ENCODE measurements at places on chromosomes 6 and 20. TPM values are rescaled to one million over a fixed set of nuclear protein-coding genes. Genes with fewer than 3 reads are reported as not detected.

The TINAG gene
- not detected for total RNA-seq

GRCh38 chr6:79307321-79308036 lies 73.0 kb upstream of the HMGN3 start:
- no peak overlapping the region for H3K27ac ChIP-seq
- no peaks in the 10 kb centered on the region for H3K4me1 ChIP-seq
- DNase-seq: no peak
- H3K36me3 ChIP-seq: no peaks in the 10 kb centered on the region
- H3K4me3 ChIP-seq: no peak overlapping the region
- H3K27me3 ChIP-seq: no peaks in the 10 kb centered on the region

- H3K4me1 ChIP-seq: peaks cover 5% of the 10 kb centered on the region
- H3K27me3 ChIP-seq: no peaks in the 10 kb centered on the region
- no peaks in the 10 kb centered on the region for H3K36me3 ChIP-seq
- no peak overlapping the region for H3K27ac ChIP-seq
- no peak overlapping the region for H3K4me3 ChIP-seq
Measured at GRCh38 chr6:134196568-134197193, 121.2 kb downstream of the SGK1 start.

The LY6G5B gene
- 0.83 TPM for total RNA-seq

- no peak overlapping the region for H3K27ac ChIP-seq
Measured at GRCh38 chr20:33825340-33826269, 14.5 kb downstream of the CHMP4B start.

DNA sequence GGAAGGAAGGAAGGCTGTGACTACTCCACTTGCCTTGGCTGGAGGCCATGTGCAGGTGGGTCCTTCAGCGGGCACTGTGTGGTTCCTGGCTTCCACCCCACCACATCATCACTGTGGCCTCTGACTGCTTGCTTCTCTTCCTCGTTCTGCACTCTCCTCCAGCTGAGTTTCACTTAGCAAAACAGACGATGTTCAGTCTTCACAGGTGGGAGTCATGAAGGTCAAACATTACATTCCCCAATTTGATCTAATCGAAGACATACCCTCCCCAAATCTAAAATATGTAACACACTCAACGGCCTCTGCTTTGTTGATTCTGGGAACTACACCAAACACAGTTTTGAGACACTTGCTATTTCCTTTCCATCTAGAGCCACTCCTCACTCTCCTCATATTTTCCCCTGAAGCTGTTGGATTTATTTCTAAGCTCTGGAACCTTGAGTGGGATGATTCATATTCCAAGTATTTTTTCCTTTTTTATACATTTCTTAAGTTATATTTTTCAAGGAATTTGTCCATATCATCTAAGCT lies 132.5 kb upstream of the FOXA2 start:
- no peaks in the 10 kb centered on the region for H3K27me3 ChIP-seq
- no peak overlapping the region for H3K4me3 ChIP-seq
- peaks cover 25% of the 10 kb centered on the region for H3K4me1 ChIP-seq

GRCh38 chr6:53691667-53692133 lies 26.1 kb upstream of the KLHL31 start:
- H3K27me3 ChIP-seq: no peaks in the 10 kb centered on the region
- no peak for DNase-seq
- H3K4me3 ChIP-seq: no peak overlapping the region
- H3K27ac ChIP-seq: no peak overlapping the region
- no peaks in the 10 kb centered on the region for H3K4me1 ChIP-seq
- no peaks in the 10 kb centered on the region for H3K36me3 ChIP-seq

The WFDC5 gene
- total RNA-seq: not detected

DNA sequence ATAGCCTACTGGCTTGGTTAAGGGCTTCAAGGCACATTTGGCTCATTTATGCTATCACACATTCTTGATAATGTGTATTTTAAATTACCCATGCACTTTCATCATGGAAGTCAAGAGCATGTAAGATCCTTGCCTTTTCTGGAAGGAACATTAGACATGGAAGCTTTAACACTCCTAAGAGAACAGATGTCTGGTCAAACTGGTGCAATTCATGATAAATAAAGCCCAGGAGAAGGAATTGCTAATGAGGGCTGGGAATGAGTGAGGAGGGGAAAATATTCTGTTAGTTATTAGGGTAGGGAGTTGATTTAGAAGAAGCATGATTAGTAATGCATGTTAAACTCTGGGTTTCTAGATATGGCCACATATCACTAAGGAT lies 688.6 kb upstream of the CITED2 start:
- H3K27ac ChIP-seq: no peak overlapping the region
- no peak for DNase-seq
- H3K4me3 ChIP-seq: no peak overlapping the region
- H3K4me1 ChIP-seq: peaks cover 27% of the 10 kb centered on the region
- H3K36me3 ChIP-seq: no peaks in the 10 kb centered on the region

DNA sequence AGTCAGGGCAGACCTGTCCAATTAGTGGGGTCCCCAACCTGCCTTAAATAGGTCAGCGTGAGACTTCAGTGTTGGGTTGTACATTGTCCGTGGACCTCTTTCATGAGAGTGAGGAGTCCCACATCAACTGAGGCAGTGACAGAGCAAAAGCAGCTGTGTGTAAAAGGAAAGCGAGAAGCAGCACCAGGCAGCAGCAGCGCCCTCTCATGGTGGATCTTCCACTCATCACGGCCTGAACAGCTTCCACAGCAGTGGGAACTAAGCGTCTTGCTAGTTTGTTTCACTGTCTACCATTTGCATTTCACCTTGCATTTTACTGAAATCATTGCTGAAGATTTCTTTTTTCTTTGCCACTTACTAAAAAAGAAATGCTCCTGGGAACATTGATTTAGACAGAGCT lies 333.8 kb downstream of the PKHD1 start:
- DNase-seq: no peak
- no peaks in the 10 kb centered on the region for H3K4me1 ChIP-seq
- no peak overlapping the region for H3K27ac ChIP-seq

The TGM2 gene
- total RNA-seq: 262 TPM

DNA sequence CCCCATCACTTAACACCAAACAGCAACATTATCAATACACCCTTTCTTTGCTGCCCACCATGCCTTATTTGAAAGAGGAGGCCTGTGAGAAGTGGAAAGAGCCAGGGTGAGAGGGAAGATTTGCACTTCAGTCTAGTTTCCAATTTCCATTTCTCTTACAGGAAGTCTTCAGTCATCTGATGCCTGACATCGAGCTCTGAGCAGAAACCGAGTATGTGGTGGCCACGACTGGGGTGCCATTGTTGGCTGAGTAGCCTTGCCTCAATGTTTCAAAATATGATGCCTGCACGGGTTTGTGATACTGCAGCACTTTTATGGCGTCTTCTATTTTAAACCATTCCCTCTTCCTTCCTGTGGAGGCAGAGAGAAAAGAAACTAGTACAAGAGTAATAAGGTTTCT lies 39.8 kb upstream of the SMIM29 start:
- no peaks in the 10 kb centered on the region for H3K27me3 ChIP-seq
- H3K36me3 ChIP-seq: peaks cover 19% of the 10 kb centered on the region
- DNase-seq: peak; percentile 21
- no peak overlapping the region for H3K27ac ChIP-seq
- H3K4me1 ChIP-seq: peaks cover 6% of the 10 kb centered on the region
- H3K4me3 ChIP-seq: no peak overlapping the region

DNA sequence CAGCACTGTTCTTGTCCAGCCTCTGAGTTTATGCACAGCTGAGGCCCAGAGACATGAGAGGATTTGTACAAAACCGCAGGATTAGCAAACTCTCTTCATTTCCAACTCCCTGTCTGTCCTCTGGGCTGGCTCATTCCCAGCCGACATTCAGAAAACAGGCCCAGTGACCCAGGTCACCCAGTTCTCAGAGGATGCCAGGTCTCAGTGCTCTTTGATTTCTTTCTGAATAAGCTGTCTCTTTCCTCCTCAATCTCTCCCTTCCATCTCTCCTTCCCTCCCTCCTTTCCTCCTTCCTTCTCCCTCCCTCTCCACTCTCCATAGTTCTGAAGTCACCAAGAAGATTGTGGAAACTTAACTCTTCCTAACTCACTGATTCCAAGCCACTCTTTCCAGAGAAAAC lies 372.7 kb upstream of the SULF2 start:
- no peaks in the 10 kb centered on the region for H3K36me3 ChIP-seq
- H3K4me3 ChIP-seq: no peak overlapping the region
- no peaks in the 10 kb centered on the region for H3K27me3 ChIP-seq
- DNase-seq: no peak

DNA sequence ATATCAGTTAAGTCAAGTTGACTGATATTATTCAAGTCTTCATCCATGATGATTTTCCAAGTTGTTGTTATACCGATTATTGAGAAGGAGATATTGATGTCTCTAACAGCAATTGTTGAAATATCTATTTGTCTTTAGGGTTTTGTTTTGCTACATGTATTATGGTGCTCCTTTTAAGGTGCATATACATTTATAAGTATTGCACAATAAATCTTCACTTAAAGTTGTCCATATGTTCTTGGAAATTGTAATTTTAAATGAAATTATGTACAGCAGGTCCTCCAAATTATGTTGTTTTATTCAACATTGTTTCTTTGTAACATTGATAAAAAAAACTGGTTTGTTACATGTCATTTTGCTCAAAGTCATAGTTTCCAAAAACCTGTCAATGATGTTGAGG lies 650.7 kb upstream of the CITED2 start:
- H3K27me3 ChIP-seq: no peaks in the 10 kb centered on the region
- no peaks in the 10 kb centered on the region for H3K4me1 ChIP-seq
- no peak overlapping the region for H3K4me3 ChIP-seq
- H3K36me3 ChIP-seq: no peaks in the 10 kb centered on the region
- H3K27ac ChIP-seq: no peak overlapping the region

DNA sequence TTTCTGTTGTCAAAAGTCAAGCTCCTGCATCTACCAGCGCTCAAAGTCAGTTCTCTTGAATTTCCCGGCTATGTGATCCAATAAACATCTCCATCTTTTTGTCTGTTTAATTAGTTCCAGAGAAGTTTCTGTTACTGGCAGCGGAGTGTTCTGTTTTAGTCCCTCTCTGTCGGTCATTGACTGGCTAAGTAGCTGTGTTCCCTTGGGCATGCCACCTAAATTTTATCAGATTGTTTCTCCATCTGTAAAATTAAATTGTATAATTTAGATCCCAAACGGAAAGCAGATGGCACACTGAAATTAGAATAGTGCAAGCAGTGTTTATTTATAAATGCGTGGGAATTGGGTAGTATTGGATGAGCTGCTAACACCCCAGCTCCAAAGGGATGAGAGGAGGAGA lies 29.7 kb upstream of the PRL start:
- H3K4me1 ChIP-seq: no peaks in the 10 kb centered on the region
- no peak overlapping the region for H3K27ac ChIP-seq
- H3K4me3 ChIP-seq: no peak overlapping the region
- no peak for DNase-seq

- H3K4me1 ChIP-seq: no peaks in the 10 kb centered on the region
- H3K27me3 ChIP-seq: no peaks in the 10 kb centered on the region
- H3K4me3 ChIP-seq: no peak overlapping the region
- no peaks in the 10 kb centered on the region for H3K36me3 ChIP-seq
Measured at GRCh38 chr20:23565503-23566045, 2.7 kb downstream of the CST9L start.

DNA sequence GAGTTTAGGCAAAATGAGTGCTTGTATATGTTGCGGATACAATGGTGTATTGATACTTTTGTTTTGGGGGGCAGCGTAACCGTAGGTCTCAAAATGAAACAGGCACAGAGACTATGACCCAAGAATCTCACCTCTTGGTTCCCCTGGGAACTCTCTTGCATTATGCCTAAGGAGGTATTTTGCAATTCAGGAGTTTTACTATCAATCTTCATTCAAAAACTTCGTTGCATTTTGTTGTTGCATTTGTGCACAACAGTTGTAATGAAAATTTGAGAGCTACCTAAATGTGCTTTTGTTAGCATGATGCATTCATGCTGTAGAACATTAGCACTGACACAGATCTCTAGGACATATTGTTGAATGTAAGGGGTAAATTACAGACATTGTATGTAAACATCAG lies 18.2 kb downstream of the VTA1 start:
- no peak overlapping the region for H3K27ac ChIP-seq
- no peaks in the 10 kb centered on the region for H3K4me1 ChIP-seq
- peaks cover 8% of the 10 kb centered on the region for H3K36me3 ChIP-seq
- H3K27me3 ChIP-seq: no peaks in the 10 kb centered on the region
- no peak overlapping the region for H3K4me3 ChIP-seq
- DNase-seq: no peak

The HAO1 gene
- total RNA-seq: not detected

- no peaks in the 10 kb centered on the region for H3K4me1 ChIP-seq
- H3K36me3 ChIP-seq: no peaks in the 10 kb centered on the region
Measured at GRCh38 chr6:13441778-13442177, 45.6 kb downstream of the GFOD1 start.

DNA sequence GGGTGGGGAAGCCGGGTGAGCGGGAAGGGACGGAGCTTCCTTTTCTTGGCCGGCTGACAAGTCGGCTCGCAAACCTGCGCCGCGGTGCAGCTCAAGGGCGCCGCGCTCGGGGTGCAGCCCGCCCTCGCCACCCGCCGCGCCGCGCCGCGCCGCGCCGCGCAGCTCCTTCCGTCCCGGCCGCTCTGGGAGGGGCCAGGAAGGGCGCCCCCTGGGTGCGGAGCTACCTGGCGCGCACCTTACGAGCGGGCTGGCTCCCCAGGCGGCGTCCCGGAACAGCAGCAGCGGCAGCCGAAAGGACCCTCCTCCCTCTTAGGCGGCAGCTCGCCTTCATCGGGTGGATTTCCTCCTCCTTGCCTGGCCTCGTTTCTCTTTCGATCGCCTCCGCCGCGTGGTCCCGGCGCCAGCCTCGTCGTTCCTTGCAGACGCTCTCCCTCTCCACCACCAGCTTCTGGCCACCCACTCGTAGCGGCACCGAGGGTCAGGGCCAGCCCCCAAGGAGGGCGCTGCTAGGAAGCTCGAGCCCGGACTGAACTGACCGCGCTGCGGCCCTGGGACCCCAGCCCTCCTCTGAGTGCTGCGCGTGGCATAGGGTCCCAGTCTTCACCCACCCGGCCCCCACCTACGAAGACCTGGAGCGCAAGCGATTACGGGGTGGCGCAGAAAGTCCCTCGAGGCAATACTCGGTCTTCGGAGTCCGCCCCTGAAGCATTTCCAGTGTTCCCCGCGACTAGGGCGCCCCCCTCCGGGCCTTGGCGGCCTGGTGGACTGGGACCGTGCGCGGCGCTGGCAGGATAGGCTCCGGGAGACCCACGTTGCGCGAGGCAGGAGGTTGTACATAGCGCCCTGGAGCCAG lies at the start of gene MAP3K5:
TSS of gene MAP3K5 (minus strand) at position 68 of the 853 bp plus-strand sequence. CDS start 320 bp downstream, outside the sequence.
- H3K36me3 ChIP-seq: no peaks in the 10 kb centered on the region
- H3K27me3 ChIP-seq: no peaks in the 10 kb centered on the region
- peak within 1 kb of the TSS; percentile 74 for H3K4me3 ChIP-seq
- peak; percentile 93 for DNase-seq

The CASS4 gene
- 0.78 TPM for total RNA-seq

Measured in adrenal gland (tissue), 19 donors.